Eye (tissue), 1 donor: ENCODE measurements at places on chromosomes 6 and 20.

DNA sequence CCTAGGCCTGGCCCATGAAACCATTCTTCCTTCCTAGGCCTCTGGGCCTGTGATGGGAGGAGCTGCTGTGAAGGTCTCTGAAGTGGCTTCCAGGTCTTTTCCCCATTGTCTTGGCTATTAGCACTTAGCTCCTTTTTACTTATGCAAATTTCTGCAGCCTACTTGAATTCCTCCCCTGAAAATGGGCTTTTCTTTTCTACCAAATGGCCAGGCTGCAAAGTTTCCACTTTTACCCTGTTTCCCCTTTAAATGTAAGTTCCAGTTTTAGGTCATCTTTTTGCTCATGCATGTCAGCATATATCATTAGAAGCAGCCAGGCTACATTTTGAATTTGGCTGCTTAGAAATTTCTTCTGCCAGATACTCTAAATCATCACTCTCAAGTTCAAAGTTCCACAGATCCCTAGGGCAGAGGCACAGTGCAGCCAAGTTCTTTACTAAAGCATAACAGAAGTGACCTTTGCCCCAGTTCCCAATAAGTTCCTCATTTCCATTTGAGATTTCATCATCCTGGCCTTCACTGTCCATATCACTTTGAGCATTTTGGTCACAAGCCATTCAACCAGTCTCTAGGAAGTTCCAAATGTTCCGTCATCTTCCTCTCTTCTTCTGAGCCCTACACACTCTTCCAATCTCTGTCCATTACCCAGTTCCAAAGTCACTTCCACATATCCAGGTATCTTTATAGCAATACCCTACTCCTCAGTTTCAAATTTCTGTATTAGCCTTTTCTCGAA, 71.9 kb downstream of the TBC1D7 start:
- DNase-seq = no peak

DNA sequence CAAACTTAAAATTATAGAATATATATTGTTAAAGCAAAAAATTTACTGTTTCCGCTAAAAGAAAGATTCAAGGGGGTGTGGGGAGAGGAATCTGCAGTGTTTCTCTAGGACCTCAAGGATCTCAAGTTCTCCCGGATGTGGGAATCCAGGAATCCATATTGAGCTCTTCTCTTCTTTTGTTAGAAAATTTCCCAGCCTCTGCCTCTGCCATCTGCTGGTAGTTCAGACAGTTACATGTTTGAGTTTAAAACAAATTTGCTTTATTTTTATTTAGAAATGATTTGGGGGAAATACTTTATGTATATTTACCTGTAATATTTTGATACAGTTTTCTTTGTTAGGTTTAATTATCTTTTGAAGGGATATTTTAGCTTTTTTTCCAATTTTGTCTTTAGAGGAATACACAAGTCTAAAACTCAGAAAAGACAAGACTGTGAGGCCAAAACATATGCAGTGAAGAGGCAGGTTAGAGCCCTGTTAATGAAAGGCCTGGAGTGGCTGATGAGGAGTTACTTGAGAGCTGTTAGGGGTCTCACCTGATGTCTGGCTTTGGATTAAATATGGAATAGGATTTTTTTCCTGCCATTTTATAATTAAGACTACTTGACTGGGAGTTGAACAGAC, 268.8 kb downstream of the ARID1B start:
- peak; percentile 77 for DNase-seq

DNA sequence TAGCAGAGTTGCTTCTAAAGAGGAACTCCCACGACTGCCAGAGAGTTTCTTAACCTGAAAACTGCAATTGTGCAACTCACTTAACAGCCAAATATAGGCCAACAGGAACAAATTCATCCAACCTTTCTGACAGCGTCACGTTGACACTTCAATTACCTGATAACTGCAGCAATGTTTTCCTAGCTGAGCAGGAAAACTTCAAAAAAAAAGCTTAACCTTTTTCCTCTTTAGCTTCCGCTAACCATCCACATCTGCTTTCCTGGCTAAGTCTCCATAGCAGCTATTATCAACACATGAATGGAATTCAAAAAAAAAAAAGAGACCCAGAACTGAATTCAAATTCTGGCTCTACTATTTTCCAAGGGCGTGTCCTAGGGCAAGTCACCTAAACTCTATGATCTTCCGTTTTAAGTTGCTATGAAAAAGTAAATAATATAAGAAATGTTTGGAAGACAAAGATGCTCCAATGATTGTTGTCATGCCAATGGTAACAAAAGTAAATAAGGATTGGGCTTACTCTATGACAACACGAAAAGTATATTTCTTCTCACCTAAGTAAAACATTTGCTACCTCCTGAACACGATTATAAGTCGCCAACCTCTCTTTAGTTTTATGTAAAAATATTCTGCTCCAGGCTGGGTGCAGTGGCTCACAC, 524.6 kb upstream of the JARID2 start:
- no peak for DNase-seq

DNA sequence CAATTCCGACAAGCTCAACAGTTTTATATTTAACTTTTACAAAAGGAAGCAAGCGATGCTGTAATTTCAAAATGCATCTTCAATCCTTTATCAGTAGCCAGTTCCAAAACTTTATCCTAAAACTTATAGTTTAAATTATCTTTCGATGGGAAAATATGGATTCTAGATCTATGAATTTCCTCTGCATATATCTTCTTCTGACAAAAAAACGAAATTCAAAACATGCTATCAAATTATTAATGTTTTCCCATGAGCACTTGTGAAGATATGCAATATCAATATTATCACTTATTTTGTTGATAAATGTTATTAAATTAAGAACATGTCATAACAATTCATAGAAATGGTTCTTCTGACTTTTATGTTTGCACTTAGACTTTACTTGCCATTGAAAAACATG, 2.3 kb downstream of the NCR2 start:
- DNase-seq = no peak

DNA sequence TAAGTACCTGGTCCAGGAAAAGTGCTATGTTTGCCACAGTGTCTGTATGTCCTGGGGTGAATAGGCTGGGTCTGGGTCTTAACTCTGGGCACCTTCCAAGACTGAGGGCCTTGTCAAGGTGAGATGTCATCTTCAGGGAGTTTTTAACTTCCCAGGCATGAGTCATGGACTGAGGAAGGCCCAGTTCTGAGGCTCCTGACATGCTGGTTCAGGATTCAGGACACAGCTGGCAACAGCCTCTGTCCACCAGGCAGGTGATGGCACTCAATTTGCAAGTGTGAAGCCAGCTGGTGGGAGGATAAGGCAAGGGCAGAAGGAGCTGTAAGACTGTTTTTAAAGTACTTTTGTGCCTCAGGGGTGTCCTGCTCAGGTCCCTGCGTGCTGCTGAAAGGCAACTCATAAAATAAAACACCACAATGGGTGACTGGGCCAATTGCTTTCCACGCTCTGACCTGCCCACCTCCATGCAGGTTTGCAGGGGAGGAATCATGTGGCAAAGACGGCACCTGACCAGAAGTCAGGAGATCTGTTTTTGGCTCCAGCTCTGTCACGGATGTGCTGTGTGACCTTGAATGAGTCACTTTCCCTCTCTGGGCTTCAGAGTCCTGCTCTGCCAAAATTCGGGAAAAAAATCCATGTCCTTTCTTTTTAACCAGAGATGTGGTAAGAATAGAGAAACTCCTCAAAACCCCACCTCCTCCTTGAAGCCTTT, 4.9 kb upstream of the PACSIN1 start:
- no peak for DNase-seq

DNA sequence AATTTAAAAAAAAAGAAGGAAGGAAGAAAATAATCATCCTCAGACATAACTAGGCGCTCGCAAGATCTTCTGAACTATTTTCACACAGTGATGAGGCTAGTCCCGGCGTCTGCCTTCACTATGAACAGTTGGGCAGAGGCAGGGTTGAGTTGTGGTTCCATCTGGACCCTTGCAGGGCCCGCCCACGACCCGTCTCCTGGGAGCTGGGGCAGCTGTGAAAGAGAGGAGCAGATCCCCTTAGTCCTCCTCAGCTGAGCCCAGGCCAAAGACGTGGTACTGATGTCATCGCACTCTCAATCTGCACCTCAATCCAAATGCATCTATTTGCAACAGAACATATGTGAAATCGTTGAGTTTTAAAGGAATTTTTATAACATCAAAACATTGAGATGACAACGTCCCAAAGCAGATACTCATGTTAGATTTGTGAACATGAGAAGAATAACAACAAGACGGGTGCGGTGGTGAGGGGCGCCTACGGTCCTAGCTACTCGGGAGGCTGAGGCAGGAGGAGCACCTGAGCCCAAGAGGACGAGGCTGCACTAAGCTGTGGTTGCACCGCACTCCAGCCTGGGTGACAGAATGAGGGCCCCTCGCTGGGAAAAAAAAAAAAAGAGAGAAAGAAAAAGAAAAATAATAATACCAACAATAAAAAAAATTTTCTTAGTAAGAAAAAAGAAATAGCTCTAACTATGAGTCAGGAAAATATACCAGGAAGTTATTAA, 15.3 kb downstream of the TCFL5 start:
- DNase-seq = peak; percentile 57

DNA sequence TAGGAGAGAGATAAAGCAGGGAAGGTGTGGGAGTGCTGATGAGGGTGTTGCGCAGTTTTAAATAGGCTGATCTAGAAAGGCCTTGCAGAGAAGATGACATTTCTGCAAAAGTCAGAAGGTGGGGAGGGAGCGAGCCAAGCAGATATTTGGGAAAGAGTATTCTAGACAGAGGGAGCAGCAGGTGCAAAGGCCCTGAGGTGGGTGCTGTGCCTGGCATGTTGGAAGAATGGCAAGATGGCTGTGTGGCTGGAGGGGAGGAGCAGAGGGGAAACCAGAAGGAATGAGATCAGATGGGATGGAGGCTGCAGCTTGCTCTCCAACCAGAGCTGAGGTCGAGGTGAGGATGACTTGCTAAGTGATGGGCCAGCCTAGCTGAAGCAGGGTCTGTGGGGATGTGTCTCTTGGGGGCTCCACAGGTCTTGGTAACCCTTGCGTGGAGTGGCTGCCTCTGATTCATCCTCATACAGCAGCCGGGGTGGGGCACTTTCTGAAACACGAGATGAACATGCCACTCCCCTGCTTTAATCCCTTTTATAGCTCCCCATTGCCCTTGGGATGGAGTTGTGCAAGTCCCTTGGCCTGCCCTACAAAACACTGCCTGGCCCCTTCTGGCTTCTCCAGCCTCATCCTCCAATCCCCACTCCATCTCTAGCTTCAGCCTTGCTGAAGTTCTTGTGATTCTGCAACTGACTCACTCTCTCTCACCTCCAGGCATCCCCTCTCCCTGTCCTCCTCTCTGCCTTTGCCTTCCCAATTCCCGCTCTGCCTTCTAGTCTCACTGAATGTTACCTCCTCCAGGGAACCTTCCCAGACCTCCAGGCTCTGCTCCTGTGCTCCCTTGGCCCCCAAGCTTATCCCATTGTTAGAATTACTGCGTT, 94.1 kb downstream of the CDH22 start:
- no peak for DNase-seq

- DNase-seq = no peak
Measured at GRCh38 chr20:16030253-16030652, 543.0 kb downstream of the KIF16B start.

- no peak for DNase-seq
Measured at GRCh38 chr6:110493253-110493800, 16.9 kb upstream of the SLC22A16 start.

DNA sequence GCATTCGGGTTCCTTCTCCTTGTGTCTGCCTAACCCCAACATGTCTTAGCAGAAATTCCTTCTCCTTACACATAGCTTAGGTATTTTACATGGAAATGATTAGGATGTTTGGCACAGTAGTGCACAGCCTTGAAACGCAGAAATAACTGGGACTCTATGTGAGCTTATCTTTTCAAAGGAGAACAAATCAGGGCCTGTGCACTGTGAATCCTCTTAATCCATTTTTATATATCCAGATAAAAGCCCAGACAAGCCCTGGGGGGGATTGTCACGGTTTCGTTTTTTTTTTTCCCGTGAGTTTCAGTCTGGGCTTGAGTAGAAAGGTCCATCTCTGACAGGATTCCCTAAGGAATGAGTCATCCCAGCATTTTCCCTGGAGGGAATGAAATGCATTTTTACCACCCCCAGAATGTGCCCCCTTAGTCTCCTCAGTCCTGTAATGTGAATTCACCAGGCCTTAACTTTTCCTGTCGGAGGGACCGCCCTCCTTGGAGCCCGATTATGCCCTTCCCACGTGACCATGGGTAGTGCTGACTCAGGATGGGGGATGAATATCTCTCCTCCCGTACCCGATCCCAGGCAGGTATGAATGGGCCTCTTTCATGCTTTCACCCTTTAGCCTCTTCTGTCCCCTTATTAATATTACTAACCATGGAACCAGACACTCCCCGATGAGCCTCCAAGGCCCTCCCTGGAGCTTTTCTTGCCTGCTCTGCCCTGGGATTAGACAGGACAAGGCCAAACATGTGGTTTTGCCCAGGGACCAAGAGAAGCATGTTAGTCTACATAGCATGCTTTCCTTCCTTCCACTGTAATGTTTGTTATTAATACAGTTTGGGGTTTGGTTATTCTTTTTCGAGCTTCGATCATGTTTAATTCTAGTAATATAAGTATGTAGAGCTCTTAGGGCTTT, 23.9 kb upstream of the NAA20 start:
- peak; percentile 70 for DNase-seq

DNA sequence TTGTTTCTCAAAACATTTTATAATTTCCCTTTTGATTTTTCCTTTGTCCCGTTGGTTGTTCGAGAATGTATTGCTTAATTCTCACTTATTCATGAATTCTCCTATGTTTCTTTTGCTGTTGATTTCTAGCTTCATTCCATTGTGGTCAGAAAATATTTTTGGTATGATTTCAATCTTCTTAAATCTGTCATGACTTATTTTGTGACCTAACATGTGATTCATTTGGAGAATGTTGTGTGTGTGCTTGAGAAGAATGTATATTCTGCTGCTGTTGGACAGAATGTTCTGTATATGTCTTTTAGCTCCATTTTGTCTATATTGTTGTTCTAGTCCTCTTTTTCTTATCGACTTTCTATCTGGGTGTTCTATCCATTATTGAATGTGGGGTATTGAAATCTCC, 286.2 kb upstream of the RNF217 start:
- no peak for DNase-seq

DNA sequence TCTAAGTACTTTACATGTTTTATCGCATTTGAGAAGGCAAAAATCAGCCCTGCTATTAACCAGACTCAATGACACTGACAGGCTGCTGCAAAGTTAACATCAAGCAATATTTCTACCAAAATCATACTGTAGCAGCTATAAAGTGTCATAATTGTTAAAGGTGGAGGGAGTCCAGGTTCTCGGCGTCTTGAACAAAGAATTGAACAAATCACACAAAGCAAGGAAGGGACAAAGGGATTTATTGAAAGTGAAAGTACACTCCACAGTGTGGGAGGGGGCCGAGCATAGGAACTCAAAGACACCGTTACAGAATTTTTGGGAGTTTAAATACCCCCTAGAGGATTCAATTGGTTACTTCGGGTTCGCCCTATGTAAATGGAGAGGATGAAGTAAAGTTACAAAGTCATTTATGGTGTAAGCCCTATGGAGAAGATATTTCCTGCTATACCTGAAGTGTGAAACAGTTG, 12.9 kb upstream of the ZNF391 start:
- peak; percentile 24 for DNase-seq

GRCh38 chr20:19981031-19981451, 36.1 kb upstream of the NAA20 start:
- no peak for DNase-seq

- no peak for DNase-seq
Measured at GRCh38 chr6:147911057-147911456, 402.6 kb downstream of the SAMD5 start.
